Mesothelial cell of epicardium (in vitro differentiated cells): ENCODE measurements at places on chromosomes 4 and X. TPM values are rescaled to one million over a fixed set of nuclear protein-coding genes. Genes with fewer than 3 reads are reported as not detected.

RTL3 gene
- total RNA-seq, result not detected in 3 replicates

GSX2 gene
- total RNA-seq, result not detected in 3 replicates

ARSJ gene
- 3.1 to 3.8 TPM (median 3.3 TPM) in 3 replicates for total RNA-seq

HSFX4 gene
- total RNA-seq, result not detected in 3 replicates

ARR3 gene
- total RNA-seq, result not detected in 3 replicates

ASB12 gene
- 0.18 to 0.73 TPM (median 0.67 TPM) in 3 replicates for total RNA-seq

SCD5 gene
- 25.7 to 27.2 TPM (median 26.1 TPM) in 3 replicates for total RNA-seq

ASB5 gene
- total RNA-seq, result not detected in 3 replicates

GRCh38 chr4:107153228-107153627 lies 117.1 kb upstream of the DKK2 start:
- no peak for DNase-seq

GRCh38 chr4:6331018-6331417 lies 61.4 kb downstream of the WFS1 start:
- no peak for DNase-seq

DNA sequence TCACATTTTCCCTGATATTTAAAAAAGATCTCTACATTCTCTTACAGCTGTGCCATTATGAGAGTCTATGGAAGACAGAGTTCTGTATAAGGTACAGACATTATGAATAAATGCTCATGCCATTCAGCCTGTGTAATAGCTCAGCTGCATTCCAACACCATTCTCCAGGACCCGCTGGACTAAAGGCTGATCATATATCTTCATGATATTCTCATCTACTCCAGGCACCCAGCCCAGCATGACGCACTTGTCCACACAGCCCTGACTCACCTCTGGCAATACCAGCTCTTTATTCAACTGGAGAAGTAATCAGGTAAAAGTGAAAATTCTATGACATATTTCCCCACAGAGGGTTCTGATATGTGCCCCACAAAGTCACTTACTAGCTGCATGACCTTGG lies 437.5 kb upstream of the FGF16 start:
- DNase-seq, result no peak

- no peak for DNase-seq
Measured at GRCh38 chrX:50638123-50638522, 167.5 kb upstream of the DGKK start.

GRCh38 chrX:129723511-129723910 lies 15.3 kb upstream of the XPNPEP2 start:
- no peak for DNase-seq

GRCh38 chr4:10096201-10096977 lies 20.2 kb downstream of the WDR1 start:
- DNase-seq, result no peak

DNA sequence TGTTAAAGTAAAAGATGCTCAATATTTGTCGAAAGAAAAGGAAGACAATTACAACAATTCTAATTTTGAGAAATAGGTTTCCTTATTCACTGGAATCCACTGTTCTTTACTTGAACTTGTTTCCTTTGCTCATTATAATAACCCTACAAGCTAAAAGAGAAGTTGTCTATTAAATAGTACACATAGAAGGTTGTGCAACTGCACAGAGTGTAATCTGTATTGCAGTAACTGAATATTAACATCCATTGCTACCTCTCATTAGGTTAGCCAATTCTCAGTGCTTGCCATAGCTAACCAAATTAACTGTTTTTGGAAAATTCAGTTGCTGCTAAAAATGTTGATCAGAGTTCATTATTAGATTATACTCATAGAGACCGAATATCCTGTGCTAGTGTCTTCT lies 120.0 kb downstream of the PDLIM5 start:
- DNase-seq, result no peak

DNA sequence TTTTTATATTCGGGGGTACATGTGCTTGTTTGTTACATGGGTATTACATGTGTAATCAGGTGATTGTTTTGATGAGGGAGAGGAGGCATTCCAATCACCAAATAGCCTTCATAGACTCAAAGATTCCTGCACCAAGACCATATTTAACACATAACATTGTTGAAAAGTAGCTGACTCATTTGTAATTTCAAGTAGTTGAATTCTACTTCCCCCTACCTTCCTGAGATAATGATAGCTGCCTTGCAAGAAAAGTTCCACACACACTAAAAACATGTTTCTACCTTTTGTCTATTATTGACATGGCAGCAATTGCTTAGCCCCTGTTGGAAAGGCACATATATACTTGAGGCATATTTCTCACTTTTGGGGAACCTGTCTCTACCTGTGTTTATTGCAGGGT lies 16.1 kb downstream of the PGAM4 start:
- DNase-seq, result no peak

- no peak for DNase-seq
Measured at GRCh38 chrX:46573892-46574773, 568 bp downstream of the CHST7 start.

DNA sequence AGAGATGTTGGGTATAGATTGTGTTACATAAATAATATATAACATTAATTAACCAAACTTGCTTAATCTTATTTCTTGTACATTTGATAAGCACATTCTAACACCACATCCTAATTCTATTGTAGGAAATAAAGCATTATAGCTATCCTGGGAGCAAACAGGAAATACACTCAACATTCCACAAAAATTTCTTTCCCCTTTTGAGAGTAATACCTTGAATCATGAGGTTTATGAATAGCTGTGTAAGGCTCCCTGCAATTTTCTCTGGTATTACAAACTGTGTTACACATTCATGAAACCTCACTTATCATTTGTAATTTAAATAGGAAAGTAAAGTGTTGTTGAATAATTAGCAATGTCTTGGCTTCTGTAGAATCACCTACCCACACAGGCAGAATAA lies 95.1 kb downstream of the TMEM47 start:
- no peak for DNase-seq

DNA sequence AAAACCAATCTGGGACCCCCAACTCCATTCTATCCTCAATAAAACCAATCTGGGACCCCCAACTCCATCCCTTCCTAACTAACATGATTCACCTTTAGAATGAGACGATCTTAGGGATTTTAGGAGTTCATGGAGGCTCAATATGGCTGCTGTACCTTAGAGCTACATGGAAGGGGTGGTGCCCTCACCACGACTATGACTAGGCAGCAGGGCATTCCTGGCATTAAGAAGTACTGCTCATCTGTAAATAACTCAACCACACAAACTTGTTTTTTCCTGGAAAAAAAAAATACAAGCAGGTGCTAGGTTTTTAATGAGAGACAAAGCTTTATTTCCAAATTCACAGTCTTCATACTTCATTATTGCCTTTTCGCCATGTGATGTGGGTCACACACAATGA lies 346.5 kb upstream of the FAT1 start:
- no peak for DNase-seq

DNA sequence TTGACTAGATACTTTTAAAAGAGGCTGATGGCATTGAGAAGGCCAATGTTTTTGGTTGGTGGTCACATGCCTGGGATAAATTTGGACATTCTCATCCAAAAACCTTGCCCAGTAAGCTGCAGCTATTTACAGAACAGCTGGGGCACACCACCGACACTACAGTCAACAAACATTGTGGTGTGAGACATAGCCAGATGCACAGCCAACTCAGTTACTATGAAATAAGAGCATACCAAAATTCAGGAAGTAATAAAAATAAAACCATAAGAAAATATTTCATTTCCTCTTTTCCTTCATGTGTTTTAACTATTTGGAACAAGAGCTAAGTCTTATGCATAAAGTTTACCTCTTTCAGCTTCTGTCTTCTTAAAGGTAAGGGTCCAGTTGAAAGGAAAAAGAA lies 8.8 kb downstream of the PPM1K start:
- no peak for DNase-seq

DNA sequence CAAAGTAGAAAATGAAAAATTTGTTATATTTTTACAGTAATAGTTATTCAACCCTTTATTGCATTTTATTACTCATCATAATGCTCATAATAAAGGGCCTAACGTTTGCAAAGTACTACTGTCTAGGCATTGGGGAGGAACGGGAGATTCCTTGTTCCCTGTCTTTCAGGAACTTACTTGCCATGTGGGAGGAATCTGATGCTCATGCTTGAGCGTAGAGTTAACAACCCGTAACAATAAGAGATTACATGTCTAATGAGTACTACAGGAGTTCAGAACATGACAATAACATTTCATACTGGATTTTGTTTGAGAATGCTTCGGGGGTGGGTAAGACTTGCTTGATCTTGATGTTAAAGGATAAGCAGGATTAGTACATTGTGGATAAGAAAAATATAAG lies 2.9 kb downstream of the CCSER1 start:
- no peak for DNase-seq

DNA sequence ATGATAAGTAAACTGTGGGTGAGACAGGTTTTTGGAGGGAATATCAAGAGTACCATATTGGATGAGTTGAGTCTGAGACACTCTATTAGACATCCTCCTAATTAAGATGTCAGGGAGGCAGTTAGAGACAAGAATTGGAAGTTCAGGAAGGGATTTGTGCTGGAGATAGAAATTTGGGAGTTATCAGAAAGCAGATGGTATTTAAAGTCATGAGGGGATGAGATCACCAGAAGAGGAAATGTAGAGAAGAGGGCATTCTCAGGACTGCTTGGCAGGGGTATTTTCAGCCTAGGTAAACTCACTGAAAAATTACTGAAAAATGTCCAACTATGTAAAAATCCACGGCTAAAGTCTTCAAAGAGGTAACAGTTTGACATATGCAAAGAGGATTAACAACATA lies 161.6 kb upstream of the PGRMC2 start:
- no peak for DNase-seq

DNA sequence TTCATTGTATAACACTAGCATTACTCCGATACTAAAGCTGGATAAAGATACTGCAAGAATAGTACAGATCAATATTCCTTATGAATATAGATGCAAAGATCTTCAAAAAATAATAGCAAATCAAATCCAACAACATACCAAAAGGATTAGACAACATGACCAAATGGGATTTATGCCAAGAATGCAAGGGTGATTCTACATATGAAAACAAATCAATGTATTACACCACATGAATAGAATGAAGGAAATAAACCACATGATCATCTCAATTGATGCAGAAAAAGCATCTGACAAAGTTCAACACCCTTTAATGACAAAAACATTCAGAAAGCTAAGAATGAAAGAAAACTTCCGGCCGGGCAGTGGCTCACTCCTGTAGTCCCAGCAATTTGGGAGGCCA lies 42.8 kb downstream of the CUL4B start:
- no peak for DNase-seq
